Activated naive CD8-positive, alpha-beta T cell treated with anti-CD3 and anti-CD28 coated beads, Interleukin-2, amount 10 ng/mL, durations not matched to agents 7 days and 5 days (primary cell): ENCODE measurements at places on chromosomes 13 and 19. TPM values are rescaled to one million over a fixed set of nuclear protein-coding genes. Genes with fewer than 3 reads are reported as not detected.

Gene PSG3
- not detected for total RNA-seq

Gene MEIOSIN
- not detected for total RNA-seq

Gene PPP1R15A
- total RNA-seq, result 83.9 TPM

Gene MAMSTR
- 1.5 TPM for total RNA-seq

Gene KLK5
- not detected for total RNA-seq

Gene SYNGR4
- 0.30 TPM for total RNA-seq

Gene SPTBN4
- total RNA-seq, result 0.40 TPM

DNA sequence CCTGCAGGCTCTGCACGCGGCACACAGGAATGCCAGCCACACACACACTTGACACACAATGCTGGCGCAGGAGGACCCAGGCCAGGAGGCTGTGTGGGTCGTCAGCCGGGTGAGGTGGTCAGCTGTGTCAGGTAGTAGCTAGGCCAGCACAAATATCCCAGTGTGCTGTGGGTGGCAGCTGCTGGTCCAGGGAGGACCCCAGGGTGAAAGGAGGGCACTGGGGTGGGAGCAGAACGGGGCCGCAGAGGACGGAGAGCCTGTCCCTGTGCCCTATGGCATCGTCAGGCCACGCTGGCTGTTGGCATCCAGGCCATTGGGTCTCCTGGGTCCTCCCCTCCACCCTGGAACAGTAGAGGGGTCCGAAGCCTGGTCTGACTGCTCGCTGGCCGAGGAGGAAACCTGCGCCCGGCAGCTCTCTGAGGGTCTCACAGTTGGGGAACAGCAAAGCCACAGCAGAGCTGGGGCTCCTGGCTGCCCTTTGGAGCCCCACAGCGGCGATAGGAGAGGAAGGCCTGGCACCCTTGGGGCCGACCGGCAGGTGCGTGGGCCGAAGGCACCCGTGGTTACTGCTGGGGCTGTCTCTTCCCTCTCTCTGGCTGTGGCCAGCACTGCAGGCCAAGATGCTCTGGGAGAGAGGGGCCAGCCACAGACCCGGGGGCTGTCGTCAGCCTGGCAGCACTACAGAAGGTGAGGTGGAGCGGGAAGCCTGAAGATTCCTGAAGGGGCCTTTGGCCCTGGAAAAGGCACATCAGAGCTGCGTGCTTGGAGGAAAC, 27.3 kb downstream of the C13orf46 start:
- H3K4me3 ChIP-seq, result no peak overlapping the region
- no peaks in the 10 kb centered on the region for H3K27me3 ChIP-seq
- no peaks in the 10 kb centered on the region for H3K4me1 ChIP-seq
- no peaks in the 10 kb centered on the region for H3K36me3 ChIP-seq
- no peak for DNase-seq
- no peak overlapping the region for H3K27ac ChIP-seq

DNA sequence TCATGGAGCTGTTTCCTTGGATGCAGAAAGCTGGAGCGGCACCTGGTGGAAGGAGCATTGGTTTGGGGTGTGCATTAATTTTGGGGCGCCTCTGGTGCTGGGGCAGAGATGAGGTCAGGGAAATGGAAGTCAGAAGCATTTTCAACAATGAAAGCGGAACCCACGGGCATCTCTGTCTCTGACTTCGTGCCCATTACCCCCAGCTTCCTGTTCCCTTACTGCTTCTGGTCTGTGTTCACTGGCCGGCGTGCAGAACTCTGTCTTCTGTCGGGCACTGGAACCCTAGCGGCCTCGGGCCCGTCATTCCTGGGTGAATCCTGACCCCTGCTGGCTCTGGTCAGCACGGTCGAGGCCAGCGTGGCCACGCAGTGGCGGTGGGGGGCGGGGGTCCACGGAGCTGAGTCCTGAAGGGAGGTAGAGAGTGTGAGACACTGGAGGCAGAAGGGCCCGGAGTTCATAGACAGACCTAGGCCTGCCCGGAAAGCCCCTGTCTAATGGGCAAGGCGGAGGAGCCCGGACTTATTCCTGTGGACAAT, 7.9 kb upstream of the LINGO3 start:
- DNase-seq, result no peak
- no peak overlapping the region for H3K4me3 ChIP-seq
- H3K4me1 ChIP-seq, result no peaks in the 10 kb centered on the region
- H3K27me3 ChIP-seq, result peaks cover 25% of the 10 kb centered on the region
- no peak overlapping the region for H3K27ac ChIP-seq
- H3K36me3 ChIP-seq, result no peaks in the 10 kb centered on the region

DNA sequence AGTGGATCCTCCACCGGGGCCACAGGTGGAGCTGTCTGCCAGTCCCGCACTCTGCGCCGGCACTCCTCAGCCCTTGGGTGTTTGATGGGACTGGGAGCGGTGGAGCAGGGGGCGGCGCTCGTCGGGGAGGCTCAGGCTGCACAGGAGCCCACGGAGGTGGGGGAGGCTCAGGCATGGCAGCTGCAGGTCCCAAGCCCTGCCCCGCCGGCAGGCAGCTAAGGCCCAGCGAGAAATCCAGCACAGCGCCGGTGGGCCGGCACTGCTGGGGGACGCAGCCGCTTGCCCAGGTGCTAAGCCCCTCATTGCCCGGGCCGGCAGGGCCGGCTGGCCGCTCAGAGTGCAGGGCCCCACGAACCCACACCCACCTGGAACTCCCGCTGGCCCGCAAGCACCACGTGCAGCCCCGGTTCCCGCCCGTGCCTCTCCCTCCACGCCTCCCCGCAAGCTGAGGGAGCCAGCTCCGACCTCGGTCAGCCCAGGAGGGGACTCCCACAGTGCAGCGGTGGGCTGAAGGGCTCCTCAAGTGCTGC, 286.4 kb downstream of the RBM26 start:
- no peaks in the 10 kb centered on the region for H3K27me3 ChIP-seq
- H3K36me3 ChIP-seq, result no peaks in the 10 kb centered on the region
- H3K4me1 ChIP-seq, result no peaks in the 10 kb centered on the region
- H3K27ac ChIP-seq, result no peak overlapping the region
- no peak overlapping the region for H3K4me3 ChIP-seq

DNA sequence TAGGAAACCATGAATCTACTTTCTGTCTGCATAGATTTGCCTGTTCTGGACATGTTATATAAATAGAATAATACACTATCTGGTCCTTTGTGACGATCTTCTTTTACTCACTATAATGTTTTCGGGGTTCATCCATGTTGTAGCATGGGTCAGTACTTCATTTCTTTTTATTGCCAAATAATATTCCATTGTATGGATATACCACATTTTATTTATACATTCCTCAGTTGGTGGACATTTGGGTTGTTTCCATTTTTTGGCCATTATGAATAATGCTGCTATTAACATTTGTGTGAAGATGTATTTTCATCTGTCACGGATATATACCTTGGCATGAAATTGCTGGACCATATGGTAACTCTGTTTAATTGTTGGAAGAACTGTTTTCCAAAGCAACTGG, 6.8 kb downstream of the BIVM start:
- no peak for DNase-seq
- no peak overlapping the region for H3K4me3 ChIP-seq
- peaks cover 20% of the 10 kb centered on the region for H3K36me3 ChIP-seq
- no peaks in the 10 kb centered on the region for H3K27me3 ChIP-seq
- H3K4me1 ChIP-seq, result peaks cover 31% of the 10 kb centered on the region

DNA sequence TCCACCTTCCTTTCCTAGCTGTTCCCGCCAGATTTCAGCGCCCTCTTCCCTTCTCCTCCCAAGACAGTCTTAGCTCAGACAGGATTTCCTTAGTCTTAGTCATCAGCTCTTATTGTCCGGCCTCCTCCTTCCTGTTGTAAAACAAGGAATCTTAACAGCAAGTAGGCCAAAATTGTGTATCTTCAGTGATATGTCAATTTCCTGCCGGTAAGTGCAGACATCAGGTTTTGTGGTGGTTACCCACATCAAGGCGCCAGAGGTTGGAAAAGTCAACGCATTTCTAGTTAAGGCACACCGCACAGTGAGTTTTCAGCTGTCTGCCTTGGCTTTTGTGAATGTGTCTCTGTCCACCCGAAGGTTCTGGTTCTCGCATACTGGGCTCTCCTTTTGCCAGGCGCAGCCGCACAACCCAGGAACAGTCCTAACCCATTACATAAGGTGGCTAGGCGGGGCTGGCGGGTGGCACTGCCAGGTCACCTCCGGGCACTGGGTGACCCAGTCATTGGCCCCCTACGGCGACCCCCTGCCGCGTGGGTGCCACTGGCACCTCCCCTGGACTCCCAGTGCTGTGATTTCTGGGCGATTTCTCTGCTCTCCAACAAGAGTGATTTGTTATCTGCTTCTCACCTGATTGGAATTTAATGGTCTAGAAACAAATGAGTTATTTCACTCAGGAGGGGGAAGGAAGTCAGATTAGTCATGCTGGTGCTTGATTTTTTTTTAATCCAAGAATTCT, 12.9 kb downstream of the COL4A2 start:
- H3K27ac ChIP-seq, result no peak overlapping the region
- DNase-seq, result no peak
- H3K27me3 ChIP-seq, result peaks cover 35% of the 10 kb centered on the region
- H3K4me3 ChIP-seq, result no peak overlapping the region

DNA sequence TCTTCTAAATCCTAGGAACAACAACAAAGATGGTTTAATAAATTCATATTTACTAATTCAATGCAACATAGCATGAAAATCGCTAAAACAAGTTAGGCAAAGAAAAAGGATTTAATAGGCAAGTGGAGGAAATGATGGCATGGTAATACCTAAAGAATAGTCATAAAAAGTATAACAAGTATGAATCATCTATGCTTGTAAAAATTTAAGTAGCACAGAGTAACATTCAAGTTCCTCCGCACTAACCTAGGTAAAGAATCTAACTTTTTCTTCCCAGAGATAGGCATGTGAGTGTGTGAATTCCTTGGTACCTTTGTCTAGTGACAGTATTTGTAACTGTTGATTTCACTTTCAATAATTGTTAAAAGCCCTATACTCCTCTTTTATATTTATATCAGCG, 42.6 kb downstream of the RCBTB2 start:
- H3K4me3 ChIP-seq, result no peak overlapping the region
- H3K27ac ChIP-seq, result peak overlapping the region; percentile 39
- H3K27me3 ChIP-seq, result no peaks in the 10 kb centered on the region
- H3K36me3 ChIP-seq, result peaks cover 45% of the 10 kb centered on the region
- H3K4me1 ChIP-seq, result peaks cover 37% of the 10 kb centered on the region

GRCh38 chr13:40194224-40194806, 472.1 kb downstream of the FOXO1 start:
- no peak overlapping the region for H3K4me3 ChIP-seq
- H3K36me3 ChIP-seq, result peaks cover 8% of the 10 kb centered on the region
- no peak overlapping the region for H3K27ac ChIP-seq
- no peaks in the 10 kb centered on the region for H3K27me3 ChIP-seq
- no peak for DNase-seq

DNA sequence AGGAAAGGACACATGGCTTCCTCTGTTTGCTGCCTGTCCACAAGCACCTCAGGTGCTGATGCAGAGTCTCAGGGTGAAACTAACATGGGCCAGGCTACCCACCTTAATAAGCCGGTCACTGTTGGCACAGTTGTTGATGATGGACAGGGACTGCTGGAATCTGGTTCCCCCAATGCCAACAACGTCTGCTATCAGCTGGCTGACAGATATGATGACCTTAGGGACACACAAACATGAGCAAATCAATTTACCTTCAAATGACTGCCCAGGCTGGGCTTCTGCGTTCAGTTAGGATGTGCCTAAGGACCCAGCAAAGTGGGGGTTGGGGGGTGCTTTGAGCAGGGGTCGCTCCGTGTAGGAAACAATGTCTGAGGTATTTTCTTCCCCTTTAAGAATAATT, 77.1 kb upstream of the SLC15A1 start:
- H3K4me1 ChIP-seq, result peaks cover 17% of the 10 kb centered on the region
- H3K27me3 ChIP-seq, result no peaks in the 10 kb centered on the region
- no peak for DNase-seq

DNA sequence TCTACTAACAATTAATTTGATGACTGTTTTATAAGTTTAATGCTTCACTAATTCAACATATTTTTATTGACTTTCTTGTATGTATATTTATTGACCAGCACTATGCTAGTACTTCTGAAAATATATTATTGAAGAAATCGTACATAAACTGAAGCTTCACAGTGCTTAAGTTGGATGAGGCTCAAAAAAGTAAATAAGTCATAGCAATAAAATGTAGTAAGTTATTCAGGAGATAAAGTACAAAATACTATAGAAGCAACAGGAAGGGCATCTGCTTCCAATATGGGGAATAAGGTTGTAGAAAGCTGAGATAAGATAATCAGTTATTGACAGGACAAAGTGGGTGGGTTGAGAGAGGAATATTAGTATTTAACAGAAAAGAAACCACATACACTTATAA, 944.9 kb upstream of the MIR17HG start:
- H3K36me3 ChIP-seq, result no peaks in the 10 kb centered on the region
- no peaks in the 10 kb centered on the region for H3K27me3 ChIP-seq
- no peak for DNase-seq
- H3K27ac ChIP-seq, result no peak overlapping the region
- H3K4me3 ChIP-seq, result no peak overlapping the region
- no peaks in the 10 kb centered on the region for H3K4me1 ChIP-seq
